ENCODE measurements at places on chromosomes 12 and 14.
A peak's percentile ranks its signal among the peaks of the same experiment; 100 is the strongest.

- DNase-seq, result no peak
Measured at GRCh38 chr14:78135450-78135891, 34.7 kb upstream of the NRXN3 start.

DNA sequence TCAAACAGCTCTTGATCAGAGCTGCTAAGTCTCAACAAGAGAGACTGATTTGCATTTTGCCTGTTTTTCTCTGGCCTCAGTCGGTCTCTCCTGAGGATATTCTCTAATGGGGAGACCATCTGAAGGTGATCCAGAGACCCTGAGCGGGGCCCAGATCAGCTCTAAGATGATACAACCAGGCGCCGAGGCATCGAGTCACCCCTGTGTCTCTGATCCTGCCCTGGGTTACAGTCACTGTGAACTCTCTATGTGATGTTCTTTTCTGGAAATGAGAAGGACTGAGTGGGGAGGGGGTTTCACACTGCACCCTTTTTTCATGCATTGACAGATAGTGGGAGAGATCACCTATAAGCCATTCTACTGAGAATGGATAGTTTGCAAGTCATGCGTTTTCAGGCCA lies 247.6 kb upstream of the PWP1 start:
- DNase-seq, result no peak

DNA sequence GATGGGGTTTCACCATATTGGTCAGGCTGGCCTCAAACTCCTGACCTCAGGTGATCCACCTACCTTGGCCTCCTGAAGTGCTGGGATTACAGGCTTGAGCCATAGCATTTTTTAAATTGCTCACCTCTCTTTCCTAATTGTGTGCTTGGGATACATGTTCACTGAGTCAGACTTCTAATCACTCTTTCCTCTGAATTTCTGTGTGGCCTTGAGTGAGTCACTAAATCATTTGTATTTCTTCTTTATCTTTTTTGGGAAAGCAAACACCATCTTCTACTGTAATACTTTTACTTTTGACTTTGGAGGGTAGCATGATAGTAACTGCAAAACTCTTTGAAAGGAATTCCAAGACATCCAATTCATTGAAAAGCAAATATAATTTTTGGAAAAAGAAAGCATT lies 60.8 kb downstream of the FLRT2 start:
- DNase-seq, result no peak

- no peak for DNase-seq
Measured at GRCh38 chr12:2958432-2959191, 585 bp upstream of the TEAD4 start.

GRCh38 chr14:99636487-99636886 lies 8.4 kb upstream of the HHIPL1 start:
- DNase-seq, result no peak

DNA sequence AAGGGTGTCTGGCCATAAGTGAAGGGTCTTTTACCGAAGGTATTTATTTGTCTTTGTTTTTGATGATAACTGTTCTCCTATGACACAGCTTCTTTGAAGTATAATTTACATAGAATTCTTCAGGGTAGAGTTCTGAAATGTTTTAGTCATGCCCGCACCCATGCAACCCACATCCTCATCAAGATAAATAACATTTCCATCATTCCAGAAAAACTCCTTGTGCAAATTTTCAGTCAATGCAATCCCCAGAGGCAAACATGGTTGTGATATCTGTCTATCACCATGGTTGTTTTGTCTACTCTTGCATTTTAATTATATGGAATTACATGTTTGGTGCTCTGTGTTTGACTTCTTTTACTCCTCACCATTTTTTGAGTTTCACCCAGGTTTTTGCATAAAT lies 837.8 kb downstream of the AACS start:
- no peak for DNase-seq

- no peak for DNase-seq
Measured at GRCh38 chr12:12456637-12457036, 99.8 kb downstream of the BORCS5 start.

DNA sequence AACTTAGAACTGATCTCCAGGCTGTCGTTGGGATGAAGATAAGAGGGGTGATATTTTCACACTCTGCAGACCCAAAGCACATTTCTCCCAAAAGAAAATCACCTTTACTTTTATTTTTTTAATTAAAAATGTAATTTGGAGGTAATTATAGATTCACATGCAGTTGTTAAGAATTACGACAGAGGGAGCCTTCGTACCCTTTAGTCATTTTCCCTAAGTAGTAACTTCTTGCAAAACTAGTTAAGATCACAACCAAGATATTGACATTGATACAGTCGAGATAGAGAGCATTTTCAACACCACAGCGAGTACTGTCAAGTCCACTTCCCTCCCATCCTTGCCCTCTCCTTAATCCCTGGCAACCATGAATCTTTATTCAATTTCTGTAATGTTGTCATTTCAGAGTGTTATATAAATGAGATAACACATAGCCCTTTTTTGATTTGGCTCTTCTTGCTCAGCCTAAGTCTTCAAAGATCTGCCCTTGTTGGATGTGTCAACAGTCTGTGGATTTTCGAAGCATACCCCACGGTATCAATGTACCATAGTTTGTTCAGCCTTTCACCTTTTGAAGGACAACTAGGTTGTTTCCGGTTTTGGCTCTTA lies 39.6 kb downstream of the DNAH10 start:
- no peak for DNase-seq

GRCh38 chr12:51421266-51421884 lies 3.3 kb upstream of the SLC4A8 start:
- DNase-seq, result peak; percentile 11

DNA sequence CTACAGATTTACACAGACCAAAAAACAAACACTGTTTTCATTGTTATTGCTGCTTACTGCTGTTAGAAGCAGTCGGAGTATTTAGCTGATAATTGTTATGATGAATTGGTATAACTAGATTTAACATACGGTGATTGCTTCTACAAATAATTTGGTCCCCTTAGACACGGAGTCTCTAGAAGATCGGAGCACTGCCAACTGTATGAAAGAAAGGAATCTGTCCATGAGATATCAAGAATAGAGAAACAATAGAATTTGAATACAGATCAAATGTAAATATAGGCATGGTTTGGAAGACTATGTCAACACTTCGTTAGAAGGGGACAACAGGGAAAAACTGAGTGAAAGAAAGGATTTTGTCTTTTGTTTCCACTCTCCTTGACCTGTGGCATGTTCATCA lies 110.9 kb downstream of the PPP2R5E start:
- DNase-seq, result no peak

DNA sequence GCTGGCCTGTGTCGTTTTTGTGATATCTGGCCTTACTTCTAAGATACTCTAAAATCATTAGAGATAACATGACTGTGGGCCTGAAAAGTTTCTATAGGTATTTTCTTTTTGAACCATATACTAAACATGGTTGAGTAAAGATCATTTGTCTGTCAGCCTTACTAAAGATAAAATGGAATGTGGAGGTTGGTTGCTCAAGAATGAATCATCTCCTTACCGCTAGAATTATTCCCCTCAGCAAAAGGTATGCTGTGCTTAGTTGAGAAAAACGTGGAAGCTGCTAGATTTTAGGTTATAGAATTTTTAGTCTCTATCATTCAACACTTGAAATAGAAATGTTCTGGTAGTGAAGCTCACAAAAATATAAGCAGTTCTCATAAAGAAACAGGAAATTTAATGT lies 407.3 kb downstream of the AEBP2 start:
- no peak for DNase-seq

DNA sequence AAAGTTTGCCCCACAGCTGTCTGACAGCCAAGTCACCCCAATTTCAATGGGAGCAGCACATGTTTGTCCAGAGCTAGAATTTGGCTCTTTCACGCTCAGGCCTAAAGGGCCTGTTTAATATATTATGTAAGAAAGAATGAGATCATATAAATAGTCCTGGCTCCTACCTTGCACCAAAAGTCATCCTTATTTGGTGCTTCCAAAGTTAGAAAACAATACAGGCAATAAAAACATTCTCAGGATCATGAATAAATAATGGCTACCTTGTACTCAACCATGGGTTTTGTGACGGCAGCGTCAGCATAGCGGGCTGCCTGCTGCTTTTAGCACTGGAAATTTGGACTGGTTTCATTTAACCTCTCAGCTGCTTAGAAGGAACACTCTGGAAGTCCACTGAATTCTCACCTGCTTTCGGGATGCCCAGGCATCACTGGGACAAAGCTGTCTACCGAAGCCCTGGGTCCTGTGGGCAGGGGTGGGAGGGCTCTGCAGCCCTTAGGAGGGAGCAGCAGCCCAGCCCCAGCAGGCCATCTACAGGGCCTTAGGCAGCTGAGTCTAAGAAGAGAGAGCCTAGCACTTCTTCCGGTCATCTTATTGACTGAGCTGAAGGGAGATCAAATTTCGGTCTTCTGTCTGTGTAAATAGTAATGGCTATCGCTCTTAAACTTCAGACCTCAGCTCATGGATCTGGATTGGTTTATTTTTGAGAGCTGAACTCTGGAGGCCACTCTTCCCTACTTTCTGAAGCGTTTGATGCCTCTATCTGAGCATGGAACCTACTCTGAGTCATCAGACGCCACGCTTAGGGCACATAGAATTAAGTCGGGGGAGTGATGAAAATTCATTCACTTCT lies 106.5 kb downstream of the SAMD4A start:
- DNase-seq, result no peak

DNA sequence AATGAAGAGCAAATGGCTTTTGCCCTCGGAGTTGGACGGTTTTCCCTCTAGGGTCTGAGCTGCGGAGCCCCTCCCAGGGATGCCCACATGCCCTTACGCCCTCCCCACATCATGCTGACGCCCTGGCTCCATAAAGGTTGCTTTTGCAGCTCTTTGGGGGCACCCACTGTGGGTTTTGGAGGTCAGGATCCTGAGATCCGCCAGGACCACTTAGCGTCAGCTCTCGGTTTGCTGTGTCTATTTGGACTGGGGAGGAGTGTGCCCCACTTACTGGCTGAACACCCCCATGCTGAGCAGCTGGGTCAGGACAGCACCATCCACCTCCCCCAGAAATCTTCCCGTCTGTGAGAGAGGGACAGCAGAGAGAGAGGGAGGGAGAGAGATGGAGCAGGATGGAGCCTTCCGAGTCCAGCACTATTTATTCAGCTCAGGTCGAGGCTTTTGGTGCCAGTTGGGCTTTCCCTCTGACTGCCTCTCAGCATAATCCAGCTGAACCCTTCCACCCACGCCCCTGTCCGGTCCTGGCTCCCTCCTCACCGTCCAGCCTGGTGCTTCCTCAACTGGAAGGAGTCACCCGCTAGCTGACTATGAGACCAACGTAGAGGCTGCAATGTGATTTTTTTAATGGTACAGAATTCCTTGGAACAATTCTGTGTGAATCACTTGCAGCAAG lies 18.9 kb upstream of the LRTM2 start:
- DNase-seq, result no peak

- no peak for DNase-seq
Measured at GRCh38 chr12:98745578-98746391, 100.7 kb downstream of the APAF1 start.

DNA sequence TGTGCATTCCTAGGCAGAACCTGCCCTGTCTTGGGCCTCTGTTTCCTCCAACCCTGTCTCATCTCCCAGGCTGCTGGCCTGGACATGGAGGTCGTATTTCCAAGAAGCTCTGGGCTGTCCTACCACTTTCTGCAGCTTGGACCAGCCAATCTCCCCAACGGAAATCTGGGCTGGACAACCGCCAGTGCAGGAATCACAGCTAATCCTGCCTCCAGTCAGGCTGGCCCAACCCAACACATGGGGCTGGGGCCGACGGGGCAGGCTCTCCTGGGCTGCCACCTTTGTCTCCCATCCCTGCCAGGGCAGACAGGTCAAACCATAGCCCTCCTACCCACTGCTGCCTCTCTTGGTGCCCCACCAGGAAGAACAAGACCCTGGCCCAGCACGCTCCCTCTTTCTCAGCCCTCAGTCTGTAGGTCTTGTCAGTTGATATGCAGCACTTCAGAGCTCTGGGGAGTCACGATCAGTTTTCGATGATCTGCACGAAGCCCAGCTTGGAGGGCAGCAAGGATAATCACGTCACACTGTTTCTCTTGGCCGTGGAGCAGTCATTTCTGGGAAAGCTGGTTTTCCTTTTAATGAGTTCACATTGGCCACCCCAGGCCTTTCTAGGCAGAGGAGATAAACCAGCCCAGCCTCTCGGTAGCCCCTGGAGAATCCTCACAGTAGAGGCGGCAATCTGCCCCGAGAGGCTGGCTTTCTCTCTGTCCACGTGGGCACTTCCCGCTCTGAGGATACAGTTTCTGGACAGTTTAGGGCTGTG lies 195.2 kb upstream of the PRMT8 start:
- no peak for DNase-seq

- no peak for DNase-seq
Measured at GRCh38 chr12:106308121-106308520, 5.6 kb downstream of the TCP11L2 start.

DNA sequence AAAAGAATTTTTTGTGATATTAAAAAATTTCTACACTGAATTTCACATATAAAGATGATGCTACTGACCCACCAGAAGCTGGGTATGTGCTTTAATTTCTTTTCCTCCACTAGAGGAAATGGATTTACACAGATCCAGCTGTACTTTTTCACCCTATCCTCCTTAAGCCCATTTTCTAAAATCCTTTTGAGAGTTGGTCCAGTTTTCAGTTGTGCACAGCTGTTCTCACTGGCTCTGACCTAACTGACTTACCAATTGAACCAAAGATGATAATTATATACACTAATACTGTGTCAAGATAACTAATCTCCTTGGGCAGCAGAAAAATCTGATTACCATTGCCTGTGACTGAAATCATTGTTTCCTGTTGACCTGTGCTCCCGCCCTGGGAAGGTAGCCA lies 108.5 kb downstream of the ZFC3H1 start:
- DNase-seq, result no peak

DNA sequence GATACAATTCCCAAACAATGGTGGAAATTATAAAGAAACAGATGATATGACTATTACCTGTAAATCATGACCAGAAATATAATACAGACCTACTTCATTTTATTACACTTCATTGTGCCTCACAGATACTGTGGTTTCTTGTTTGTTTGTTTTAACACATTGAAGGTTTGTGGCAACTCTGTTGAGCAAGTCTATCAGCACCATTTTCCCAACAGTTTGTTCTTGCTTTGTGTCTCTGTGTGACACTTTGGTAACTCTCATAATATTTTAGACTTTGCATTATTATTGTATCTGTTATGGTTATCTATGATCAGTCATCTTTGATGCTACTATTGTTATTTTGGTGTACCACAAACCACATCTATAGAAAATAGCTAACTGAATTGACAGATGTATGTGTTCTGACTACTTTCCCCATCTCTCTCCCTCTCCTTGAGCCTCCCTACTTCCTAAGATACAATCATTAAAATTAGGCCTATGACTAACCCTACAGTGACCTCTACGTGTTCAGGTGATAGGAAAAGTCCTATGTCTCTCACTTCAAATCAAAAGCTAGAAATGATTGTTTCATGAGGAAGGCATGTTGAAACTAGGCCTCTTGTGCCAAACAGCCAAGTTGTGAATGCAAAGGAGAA lies 49.1 kb downstream of the FBXO33 start:
- DNase-seq, result no peak

GRCh38 chr12:131641315-131641714 lies 69.6 kb upstream of the SFSWAP start:
- DNase-seq, result no peak

DNA sequence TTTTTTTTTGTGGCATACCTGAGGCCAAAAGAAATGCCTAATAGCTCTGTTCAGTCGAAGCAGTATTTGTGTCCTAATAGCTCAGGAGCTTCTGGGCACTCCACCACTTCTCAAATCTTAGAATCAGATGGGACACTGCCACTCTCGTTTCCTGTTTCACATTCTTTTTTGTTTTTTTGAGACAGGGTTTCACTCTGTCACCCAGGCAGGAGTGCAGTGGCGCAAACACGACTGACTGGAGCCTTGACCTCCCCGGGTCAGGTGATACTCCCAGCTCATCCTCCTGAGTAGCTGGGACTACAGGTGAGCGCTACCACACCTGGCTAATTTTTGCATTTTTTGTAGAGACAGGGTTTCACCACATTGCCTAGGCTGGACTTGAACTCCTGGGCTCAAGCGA lies 52.7 kb downstream of the SPPL3 start:
- no peak for DNase-seq

All from stimulated activated CD8-positive, alpha-beta memory T cell treated with anti-CD3 and anti-CD28 coated beads, Interleukin-4, amount 100 ng/mL, for 24 hours (primary cell).